Stimulated activated CD8-positive, alpha-beta memory T cell treated with anti-CD3 and anti-CD28 coated beads, Interleukin-2, amount 100 ng/mL, for 48 hours (primary cell): ENCODE measurements at places on chromosomes 1 and 21.
A peak's percentile ranks its signal among the peaks of the same experiment; 100 is the strongest.

DNA sequence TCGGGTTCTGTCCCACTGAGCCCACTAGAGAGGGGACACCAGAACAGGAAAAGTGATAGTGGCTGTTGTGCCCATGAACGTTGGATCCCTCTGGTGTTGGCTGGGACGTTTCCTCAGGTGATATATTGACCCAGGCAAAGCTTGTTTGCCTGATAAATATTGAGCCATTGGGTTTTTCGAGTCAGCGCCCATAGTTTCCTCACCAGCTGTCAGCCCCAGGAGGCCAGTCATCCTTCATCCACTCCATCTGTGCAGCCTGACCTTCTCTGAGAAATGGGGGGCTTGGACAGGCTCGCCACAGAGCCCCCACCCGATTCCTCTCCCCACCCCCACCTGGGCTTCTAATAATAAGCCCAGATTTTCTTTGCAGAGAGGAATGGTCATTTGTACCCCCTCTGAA lies 13.3 kb downstream of the DISP3 start:
- DNase-seq, result no peak

DNA sequence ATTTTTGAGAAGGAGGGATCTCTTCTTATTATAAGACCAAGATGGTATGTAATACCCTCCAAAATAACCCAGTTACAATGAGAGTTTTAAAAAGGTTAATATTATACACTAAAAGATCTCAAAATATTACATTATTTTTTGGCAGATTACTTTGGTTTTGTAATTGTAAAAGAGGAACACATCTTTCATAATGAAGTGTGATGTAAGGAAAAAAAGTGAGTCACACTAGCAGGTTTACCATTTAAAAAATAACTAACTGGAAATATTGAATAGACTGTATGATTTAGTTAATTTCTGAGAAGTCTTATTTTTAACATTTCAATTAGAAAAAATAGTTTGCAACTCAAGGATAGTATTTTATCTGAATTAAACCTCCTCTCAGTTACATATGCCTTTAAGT lies 1.1 kb downstream of the F5 start:
- DNase-seq, result no peak

DNA sequence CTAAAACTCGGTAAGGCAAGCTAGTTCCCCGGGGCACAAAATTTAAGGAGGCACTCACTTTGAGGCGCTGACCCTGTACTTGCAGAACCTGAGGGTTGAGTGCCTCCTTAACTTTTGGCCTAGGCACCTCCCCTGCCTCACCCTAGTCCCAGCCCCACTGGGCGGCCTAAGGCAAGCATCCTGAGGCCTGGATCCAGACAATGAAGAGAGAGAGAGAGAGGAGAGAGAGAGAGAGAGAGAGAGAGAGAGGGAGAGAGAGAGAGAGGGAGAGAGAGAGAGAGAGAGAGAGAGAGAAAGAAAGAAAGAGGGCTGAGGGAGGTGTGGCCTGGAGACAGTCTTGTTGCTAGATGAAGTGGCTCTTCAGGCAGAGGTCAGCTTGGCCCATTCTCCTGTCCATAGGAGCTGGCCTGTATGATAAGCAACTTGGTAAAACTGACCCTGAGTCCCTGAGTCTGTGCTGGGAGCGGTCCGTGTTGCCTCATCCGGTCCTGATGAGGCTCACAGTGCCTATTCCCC lies 7.4 kb upstream of the LRRN2 start:
- no peak for DNase-seq

GRCh38 chr1:201737352-201738060 lies 91.5 kb upstream of the IPO9 start:
- DNase-seq, result no peak

DNA sequence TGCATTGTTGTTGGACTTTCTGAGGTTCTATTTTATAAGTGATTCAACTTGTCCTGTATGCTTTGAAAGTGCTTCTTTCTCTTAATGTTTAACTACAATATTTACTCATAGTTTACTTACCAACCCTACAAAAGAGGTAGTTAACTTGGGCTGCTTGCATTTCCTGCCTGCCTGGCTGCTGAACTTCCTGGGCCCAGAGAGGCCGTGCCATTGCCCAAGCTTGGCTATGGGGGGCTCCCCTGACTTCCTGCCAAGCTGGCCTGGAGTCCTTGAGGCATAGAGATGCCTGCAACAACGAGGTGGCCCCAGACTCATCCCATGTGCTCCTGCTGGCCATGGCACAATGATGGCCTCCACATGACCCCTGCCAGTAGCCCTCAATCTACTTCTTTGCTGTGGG lies 361.6 kb upstream of the PLD5 start:
- DNase-seq, result no peak

GRCh38 chr1:101408212-101409042 lies 171.6 kb downstream of the S1PR1 start:
- DNase-seq, result no peak

- DNase-seq, result no peak
These were observed 11.8 kb downstream of the NUAK2 start for GRCh38 chr1:205309741-205310140.

GRCh38 chr1:52645261-52645660 lies 12.3 kb downstream of the SHISAL2A start:
- no peak for DNase-seq

- DNase-seq, result peak; percentile 30
These were observed 24.0 kb downstream of the QSOX1 start for GRCh38 chr1:180178511-180179161.

GRCh38 chr1:221286399-221286798 lies 407.2 kb downstream of the HLX start:
- DNase-seq, result no peak

GRCh38 chr21:44006017-44006619 lies 6.0 kb upstream of the TRAPPC10 start:
- DNase-seq, result no peak

- no peak for DNase-seq
These were observed 28.8 kb downstream of the DR1 start for GRCh38 chr1:93374334-93375106.

- no peak for DNase-seq
These were observed 58.5 kb upstream of the ENAH start for GRCh38 chr1:225711236-225711937.

GRCh38 chr1:21350202-21350885 lies 60.1 kb upstream of the ECE1 start:
- DNase-seq, result no peak

DNA sequence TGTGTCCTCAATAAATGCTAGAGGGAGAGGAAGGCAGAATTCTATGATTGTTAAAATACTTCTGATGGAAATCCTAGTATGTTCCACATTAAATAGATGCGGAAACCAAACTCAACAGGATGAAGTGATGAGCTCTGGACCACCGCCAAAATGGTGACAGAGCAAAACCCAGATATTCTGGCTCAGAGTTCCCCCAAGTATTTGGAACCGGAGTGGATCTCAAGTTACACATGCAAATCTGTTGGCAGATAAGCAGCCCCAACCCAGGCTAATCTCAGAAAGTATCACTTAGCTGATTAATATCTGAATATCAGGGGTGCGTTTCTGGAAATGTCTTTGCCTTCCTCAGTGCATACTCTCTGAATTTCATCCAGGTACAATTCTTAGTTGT lies 17.4 kb upstream of the GRHL3 start:
- DNase-seq, result no peak

DNA sequence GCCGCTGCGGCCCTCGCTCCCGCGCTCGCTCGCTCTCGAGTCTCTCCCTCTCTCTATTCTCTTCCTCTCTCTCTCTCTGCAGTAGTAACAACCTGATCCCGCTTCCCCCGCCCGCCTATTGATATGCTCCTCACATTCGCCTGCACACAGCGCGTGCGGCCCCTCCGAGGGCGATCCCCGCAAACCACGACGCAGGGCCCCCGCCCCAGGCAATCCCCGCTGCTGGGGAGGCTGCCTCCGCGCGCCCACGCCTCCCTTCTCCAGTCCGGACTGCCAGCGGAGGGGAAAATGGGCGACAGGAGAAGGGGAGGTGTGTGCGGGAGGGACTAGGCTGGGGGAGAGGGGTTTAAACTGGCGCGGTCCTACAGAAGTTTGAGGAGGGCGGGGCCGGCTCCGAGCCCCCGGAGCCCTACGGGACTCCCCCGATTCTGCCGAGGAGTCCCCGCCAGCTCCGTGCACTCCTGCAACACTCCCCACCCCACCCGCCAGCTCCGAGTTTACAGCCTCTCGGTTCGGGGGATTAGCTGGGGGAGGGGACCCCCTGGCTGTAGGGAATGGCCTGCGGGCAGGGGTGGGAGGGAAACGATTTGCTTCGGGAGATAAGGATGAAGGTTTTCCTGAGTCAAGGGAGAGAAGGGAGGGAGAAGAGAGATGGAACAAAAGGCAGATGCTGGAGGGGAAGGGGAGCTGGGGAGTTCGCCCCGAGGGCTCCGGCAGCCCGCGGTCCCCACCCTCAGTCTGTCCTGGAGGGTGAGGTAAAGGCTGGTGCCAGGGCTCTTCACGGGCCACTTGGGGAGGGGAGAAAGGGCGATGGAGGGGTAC lies 66.6 kb downstream of the SYT2 start:
- no peak for DNase-seq

DNA sequence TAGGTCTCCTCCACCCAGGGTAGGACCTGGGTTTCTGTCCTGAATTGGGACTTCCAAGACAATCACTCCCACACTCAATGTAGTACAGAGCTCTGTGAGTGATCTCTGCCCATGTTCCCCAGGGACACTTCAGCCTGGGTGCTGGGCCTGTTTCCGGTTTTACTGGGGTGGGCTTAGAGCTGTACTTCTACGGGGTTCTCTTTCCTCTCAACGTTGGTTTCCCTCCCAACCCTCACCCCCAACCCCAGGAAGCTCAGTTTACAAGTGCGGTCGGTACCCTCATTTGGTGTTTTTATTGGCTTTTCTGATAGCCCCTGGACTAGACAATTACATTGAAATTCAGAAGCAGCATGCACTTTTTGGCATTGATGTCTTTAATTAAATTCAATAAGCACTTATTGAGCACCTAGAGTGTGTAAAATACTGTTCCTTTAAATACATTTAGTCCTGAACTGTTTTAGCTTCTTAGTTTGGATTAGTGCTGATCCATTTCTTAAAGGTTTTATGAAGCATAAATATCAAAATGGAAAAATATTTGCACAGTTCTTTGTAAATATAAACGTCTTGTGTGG lies 542 bp upstream of the XPR1 start:
- DNase-seq, result no peak

DNA sequence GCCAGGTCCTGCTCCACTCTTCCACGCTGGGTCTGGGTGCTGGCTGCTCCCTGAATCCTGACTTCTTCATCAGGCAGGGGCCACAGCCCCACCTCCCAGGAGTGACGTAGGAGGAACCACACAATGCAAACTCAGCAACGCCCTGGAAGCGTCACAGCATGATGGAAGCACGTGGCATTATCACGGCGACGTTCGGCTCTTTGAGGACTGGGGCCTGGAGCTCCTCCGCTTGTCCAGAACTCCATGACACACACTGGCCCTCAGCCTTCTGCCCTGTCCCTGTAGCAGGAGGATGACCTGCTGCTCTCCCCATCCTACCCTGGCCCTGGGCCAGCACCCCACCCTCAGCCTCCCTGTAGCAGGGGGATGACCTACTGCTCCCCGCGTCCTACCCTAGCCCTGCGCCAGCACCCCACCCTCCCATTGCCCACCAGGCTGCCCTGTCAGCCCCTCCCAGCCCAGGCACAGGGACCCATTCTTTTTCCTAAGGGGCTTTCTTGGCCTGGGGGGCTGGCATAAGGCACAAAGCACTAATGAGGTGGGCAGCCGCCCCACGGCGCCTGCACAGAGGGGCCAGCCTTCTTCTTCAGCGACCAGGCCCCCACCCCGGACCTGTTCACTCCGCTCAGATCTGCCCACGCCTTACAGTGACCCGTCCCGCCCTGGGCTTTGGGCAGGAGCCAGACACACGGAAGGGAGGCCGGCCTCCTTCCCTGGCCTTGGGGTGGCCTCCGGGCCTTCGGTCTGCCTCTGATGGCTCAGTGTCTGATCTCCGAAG lies 65.7 kb downstream of the DHRS3 start:
- DNase-seq, result no peak
